Motor neuron (in vitro differentiated cells): ENCODE measurements at places on chromosomes 13 and 19.

- ATAC-seq = no peak
Observed at GRCh38 chr13:48113756-48114130, 18.8 kb upstream of the MED4 start.

GRCh38 chr13:50448535-50448998 lies 394.9 kb downstream of the DLEU7 start:
- peak; percentile 84 for ATAC-seq

GRCh38 chr13:20558982-20559381 lies 8.0 kb upstream of the IFT88 start:
- ATAC-seq = no peak

- no peak for ATAC-seq
Observed at GRCh38 chr13:83633746-83634145, 248.5 kb downstream of the SLITRK1 start.

GRCh38 chr19:33488826-33489225 lies 32.8 kb downstream of the PEPD start:
- no peak for ATAC-seq

DNA sequence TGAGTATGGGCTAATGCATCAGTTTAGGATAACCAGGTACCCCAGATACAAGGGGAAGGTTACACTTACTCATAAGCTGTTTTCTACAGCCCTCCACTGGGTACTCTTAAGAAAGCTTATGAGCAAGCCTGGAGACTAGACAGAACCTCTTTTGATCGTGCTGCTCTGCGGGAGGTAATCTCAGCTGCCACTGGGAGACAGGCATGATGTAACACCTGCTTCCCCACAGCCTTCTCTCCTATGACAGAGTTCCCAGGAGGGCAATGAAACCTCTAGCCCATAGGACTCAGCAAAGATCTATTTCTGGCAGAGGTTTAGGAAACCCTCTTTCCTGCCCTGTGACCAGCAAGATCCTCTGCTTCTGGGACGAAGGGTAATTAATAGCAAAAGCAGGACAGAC lies 65.6 kb downstream of the WASF3 start:
- no peak for ATAC-seq

DNA sequence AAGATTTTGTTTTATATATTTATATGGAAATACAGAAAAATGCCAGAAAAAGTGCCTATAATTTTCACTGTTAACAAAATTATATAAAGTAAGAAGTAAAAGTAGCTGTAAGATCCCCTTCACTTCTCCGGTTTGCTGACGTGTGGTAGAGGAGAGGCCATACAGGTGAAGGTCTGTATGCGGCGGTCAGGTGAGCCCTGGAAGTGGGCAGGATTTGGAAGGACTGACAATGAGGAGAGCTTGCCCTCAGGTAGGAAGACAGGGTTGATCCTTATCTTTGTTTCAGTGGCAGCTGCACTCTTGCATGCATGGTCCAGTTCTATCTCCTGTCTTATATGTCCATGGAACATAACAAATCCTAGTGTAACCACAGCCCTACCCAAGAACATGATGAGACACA lies 16.9 kb upstream of the TFDP1 start:
- ATAC-seq = no peak

GRCh38 chr13:100980171-100980570 lies 305.6 kb upstream of the TMTC4 start:
- ATAC-seq = no peak

DNA sequence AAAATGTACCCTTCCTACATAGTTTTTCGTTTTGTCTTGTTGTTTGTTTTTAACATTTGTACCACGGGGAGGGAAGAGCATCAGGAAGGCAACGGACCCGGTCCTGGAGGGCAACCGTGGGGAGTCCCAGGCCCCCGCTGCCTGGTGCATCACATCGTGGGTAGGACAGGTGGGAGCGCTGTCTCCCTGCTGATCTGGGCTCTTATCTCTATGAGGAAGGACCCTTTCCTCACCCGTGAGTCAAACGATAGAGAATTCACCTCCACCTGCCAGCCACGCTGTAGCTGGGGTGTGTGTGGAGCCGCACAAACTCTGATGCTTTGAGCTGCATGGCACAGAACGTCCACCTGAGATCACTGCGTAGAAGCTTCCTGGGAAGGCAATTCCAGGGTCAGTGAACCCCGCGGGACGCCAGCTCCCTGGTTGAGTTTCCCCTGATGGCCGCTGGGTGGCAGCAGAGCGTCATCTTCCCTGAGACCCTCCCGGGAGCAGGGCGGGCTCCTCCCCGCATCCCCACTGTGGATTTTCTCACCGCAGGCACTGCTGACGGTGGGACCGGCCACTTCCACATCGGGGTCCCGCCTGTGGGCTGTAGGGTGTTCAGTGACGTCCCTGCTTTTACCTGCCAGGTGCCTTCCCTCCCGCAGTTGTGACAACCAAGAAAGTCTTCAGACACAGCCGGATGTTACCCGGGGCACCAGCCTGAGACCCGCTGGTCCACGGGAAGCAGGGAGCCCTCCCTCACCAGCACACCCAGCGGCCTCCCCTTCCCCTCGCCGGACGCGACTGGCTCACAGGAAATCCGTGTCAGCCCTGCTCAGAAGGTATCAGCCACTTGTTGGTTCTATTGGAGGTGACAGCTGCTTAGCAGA lies 54.7 kb downstream of the ZNF787 start:
- ATAC-seq = peak; percentile 97

- no peak for ATAC-seq
Observed at GRCh38 chr13:99418843-99419140, 82.5 kb upstream of the TM9SF2 start.
